ENCODE measurements at places on chromosomes 5 and 9.

DNA sequence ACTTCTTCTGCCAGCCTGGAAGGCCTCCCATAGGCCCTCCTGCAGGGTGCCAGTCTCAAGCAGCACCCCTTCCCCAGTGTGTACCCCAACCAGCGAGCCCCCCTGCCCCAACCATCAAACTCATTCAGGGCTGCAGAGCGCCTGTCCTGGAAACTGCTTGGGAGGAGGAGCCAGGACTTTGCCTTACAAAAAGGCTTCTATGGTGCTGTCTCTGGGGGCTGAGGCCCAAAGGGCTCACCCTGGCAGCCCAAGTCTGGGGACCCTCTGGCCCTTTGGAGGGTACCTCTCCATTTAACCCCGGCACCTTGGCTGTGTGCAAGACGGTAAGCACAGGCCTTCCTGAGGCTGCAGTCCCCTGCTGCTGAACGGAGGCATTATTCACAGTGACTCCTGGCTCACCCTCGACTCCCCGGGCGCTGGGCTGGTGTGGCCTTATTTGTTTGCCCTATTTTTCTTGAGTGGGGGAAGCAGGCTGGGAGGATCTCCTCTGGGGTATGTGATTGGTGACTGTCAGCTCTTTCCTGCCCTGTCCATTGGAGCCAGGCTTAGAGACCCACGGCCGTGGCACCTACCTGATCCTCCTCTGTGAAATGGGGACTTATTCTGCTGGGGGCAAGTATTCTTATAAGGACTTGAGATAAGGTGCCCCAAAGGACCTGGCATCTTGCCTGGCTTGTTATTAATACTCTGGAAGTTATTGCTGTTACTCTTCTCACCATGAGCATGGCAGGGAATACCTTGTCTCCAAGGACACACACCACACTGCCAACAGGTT is 5.8 kb downstream of the LMX1B start:
- DNase-seq = no peak

DNA sequence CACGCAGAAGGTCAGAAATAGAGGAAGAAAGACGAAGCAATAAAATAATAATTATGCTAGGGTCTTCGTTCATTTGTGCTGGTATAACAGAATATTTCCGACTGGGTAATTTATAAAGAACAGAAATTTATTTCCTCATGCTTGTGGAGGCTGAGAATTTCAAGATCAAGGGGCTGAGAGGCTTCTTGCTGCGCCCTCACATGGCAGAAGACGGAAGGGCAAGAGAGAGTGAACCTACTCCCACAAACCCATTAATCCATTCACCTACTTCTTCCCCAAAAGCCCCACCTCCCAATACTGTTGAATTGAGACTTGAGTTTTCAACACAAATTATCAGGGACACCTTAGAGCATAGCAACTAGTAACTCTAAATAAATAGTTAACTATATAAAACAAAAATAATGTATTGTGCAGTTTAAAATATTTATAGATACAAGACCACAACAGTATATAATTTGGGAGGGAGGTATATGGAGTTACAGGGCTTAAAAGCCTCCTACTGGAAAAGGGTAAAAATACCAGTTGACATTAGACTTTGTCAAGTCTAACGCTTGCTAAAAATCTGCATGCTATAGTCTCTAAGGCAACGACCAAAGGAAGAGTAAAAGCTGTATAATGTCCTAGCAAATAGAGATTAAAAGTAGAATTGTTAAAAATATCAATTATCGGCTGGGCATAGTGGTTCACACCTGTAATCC is 40.3 kb upstream of the NAA35 start:
- DNase-seq = no peak

- no peak for DNase-seq
Measured at GRCh38 chr9:22356985-22357384, 89.6 kb upstream of the DMRTA1 start.

- DNase-seq = no peak
Measured at GRCh38 chr9:104783588-104783987, 19.7 kb downstream of the NIPSNAP3B start.

GRCh38 chr5:76175051-76175666 is 92.0 kb downstream of the SV2C start:
- peak; percentile 68 for DNase-seq

DNA sequence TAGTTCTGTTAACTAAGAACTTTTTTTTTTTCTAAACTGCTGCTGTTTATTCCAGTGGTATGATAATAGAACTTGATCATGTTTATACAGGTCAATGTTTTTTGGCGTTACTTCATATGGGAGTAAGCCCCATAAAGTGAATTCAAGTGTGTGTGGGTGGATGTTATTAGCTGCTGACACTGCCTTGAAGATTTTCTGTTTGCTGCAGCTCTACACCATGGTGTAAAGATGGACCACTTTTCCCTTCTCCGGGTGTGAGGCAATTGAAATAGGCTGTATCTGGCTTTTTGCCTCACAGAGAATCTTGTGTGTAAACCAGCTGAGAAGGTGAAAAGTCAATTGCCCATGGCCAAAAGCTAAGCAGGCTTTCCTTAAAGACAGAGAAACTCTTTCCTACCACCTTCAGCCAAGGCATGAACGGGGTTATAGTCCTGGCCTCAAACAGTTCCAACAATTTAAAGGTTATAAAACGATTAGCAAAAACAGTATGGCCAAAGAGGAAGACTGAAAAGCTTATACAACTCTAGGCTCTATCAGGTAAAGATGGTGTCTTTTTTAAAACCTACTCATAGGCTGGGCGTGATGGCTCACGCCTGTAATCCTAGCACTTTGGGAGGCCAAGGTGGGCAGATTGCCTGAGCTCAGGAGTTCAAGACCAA is 33.9 kb upstream of the ABCA1 start:
- no peak for DNase-seq

DNA sequence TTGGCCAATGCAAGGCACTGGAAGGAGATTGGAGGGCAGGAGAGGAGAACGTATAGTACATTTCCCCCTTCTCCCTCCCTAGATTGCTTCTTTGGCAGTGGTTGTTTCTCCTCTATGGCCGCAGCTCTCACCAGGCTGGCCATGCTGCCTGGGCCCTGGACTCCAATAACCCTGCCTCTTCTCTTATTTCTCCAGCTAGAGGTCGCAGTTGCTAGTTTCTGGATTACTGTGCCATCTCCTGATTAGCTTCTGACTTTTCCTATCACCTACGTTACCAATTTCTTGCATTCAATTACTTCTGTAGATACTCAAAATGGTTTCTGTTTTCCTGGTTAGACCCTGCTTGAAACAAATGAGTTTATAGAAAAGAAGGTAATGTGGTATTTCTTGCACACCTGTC is 2.4 kb upstream of the MACIR start:
- DNase-seq = no peak

DNA sequence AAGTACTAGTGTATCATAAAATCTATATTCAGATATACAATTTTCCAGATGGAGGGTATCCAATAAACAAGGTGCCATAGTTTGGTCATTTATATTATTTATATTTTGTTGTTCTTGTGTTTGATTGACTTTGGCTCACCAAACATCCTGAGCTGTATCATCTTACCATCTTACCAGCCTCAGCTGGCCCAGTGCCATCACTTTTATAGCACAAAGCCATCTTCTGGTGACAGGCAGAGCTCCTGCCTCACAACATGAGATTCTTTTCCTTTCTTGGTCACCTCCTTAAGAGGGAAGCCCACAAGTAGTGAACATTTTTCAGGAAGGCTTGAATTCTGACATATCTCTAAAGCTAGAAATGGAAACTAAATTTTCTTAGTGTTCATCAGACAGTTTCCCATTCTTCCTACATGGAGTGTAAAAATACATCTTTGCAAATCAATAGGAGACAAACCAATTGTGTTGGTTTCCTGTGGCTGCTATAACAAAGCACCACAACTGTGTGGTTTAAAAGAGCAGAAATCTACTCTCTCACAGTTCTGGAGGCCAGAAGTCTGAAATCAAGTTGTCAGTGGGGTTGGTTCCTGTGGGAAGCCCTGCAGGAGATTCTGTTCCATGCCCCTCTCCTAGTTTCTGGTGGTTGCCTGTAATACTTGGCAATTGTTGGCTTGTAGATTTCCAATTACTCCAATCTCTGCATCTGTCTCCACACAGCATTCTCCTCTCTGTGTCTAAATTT is 341.8 kb downstream of the MAN2A1 start:
- DNase-seq = peak; percentile 77

DNA sequence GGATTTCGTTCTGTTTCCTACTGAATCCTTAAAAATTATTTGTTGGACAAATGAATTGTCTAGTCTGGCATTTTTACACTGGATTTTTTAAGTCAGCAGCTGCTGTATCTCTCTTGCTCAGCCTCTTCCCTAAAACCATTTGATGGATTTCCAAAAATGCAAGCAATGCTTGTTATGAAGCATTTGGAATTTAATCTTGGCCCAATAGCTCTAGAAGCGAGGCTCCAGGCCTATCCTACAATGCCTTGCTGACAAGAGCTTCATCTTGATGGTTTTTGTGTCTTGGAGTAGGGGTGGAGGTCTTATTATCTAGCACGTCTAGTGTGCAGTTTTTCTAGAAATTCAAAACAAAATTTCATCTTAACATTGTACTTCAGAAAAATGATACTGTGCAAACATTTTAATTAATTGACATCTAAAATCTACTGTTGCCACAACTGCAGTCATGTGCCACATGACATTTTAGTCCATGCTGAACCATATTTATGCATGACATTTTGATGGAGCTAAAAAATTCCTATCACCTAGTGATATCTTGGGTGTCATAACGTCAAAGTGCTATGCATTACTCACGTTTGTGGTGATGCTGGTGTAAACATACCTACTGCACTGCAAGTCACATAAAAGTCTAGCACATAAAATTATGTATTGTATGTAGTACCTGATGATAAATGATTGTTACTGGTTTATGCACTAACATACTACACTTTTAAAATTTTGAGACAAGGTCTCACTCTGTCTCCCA is 5.9 kb upstream of the RAD23B start:
- DNase-seq = no peak

GRCh38 chr9:135030566-135031226 is 56.8 kb upstream of the OLFM1 start:
- peak; percentile 83 for DNase-seq

DNA sequence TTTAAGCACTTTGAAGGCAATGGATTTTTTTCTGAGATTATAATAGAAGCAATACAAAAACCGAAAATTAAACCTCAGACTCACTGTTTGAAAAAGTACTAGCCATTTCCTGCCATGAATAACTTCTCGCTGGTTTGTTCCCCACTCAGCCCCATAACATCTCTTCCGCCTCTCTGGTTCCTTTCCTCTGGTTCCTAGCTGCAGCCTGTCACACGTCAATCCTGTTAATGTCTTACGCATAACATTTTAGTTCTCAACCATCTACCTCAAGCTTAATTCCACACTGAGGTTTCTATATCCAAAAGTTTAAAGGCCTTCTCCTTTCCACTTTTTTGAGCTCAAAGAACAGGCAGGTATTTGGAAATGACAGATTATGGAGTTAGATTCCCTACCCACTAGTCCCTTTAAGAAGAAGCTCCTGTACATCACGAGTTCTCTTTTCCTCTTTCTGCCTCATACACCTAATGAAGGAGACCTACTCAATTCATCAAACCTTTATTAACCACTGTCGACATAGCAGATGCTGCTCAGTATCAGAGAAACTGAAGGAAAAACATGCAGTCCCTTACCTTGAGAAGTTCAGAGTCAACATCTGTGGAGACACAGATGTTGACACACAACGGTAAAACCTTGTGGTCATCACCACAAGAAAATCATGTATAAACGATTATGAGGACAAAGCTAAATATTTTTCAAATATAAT is 243.0 kb upstream of the PTGER4 start:
- DNase-seq = no peak

GRCh38 chr9:101449071-101449721 is 13.6 kb upstream of the ALDOB start:
- DNase-seq = peak; percentile 88

DNA sequence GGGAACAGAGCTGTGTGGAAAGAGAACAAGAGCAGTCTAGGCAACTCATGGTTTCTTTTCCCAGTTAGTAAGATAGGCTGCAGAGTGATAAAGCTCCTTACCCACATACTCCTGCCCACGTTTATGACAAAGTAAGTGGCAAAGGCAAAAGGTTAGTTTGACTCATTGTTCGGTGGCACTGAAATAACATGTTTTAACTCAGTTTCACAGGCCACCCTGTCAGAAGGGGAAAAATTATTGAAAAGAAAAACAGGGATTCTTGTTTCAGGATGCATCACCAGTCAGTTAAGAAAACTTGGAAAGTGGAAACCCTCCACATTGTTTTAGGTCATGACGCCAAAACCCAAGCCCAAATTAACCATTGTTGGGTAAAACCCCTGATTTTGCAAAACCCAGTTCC is 22.3 kb upstream of the DAB2 start:
- DNase-seq = no peak
